Purkinje cell (primary cell): ENCODE measurements at places on chromosomes 7 and 10. TPM values are rescaled to one million over a fixed set of nuclear protein-coding genes. Genes with fewer than 3 reads are reported as not detected.

CREB5 gene
- polyA plus RNA-seq: 3.1 and 4.1 TPM in 2 replicates

PRPS1L1 gene
- not detected in 2 replicates for polyA plus RNA-seq

HEPACAM2 gene
- polyA plus RNA-seq: 0.76 TPM in 1 of 2 replicates, not detected in the other

ZNF438 gene
- polyA plus RNA-seq: 2.8 and 4.3 TPM in 2 replicates

AOAH gene
- polyA plus RNA-seq: 1.8 and 6.5 TPM in 2 replicates

SLC18A3 gene
- polyA plus RNA-seq: not detected in 2 replicates

PTF1A gene
- 2.6 TPM in 1 of 2 replicates, not detected in the other for polyA plus RNA-seq

CALHM1 gene
- 0.40 TPM in 1 of 2 replicates, not detected in the other for polyA plus RNA-seq

NYAP1 gene
- not detected in 2 replicates for polyA plus RNA-seq

TUBAL3 gene
- not detected in 2 replicates for polyA plus RNA-seq

SAP25 gene
- not detected in 2 replicates for polyA plus RNA-seq

PLOD3 gene
- 0.55 TPM in 1 of 2 replicates, not detected in the other for polyA plus RNA-seq

UCMA gene
- polyA plus RNA-seq: not detected in 2 replicates

CALML3 gene
- 0.08 and 0.17 TPM in 2 replicates for polyA plus RNA-seq

NKX2-3 gene
- polyA plus RNA-seq: not detected in 2 replicates

GPNMB gene
- 8.7 and 26.5 TPM in 2 replicates for polyA plus RNA-seq

HTR7 gene
- polyA plus RNA-seq: 3.1 and 3.6 TPM in 2 replicates

TFPI2 gene
- polyA plus RNA-seq: not detected in 2 replicates

HOXA7 gene
- polyA plus RNA-seq: not detected in 2 replicates
